Keratinocyte (primary cell): ENCODE measurements at places on chromosomes 5 and 9. TPM values are rescaled to one million over a fixed set of nuclear protein-coding genes. Genes with fewer than 3 reads are reported as not detected.

DNA sequence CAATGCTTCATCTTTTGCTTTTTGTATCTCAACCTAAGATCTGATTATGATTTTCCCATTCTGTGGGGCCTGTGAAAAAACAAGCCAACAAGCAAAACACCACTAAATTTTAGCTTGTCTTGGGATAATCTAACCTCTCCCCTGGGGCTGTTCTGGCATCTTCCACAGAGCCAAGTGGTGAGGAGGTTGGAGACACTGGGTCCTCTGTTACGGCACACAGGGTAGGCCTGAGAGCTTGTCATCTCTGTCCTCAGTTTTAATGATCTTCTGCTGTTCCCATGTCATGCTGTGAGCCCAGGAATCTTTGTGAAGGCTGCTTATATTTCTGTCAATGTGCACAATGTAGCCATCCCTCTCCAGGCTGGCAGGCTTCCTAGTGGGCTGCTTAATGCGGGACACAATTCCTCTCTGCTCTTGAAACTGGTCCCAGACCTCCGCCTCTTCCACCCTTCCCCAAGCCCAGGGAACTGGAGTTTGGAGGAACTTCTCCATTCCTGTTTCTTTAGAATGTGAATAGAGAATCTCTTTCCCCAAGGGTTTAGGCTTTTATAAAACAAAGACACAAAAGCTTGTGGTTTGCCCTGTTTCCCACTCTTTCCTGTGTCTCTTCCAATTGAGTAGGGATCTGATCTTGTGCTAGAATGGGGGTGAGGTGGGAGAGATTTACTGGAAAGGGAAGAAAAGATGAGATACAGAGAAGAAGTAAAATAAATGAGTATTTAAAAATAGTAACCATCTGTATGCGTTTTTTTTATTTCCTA is 30.9 kb upstream of the SEMA6A start:
- H3K4me1 ChIP-seq: no peaks in the 10 kb centered on the region
- H3K4me3 ChIP-seq: no peak overlapping the region
- no peaks in the 10 kb centered on the region for H3K36me3 ChIP-seq
- no peak overlapping the region for H3K27ac ChIP-seq
- DNase-seq: no peak

The SLCO6A1 gene
- polyA plus RNA-seq: not detected in 3 replicates

DNA sequence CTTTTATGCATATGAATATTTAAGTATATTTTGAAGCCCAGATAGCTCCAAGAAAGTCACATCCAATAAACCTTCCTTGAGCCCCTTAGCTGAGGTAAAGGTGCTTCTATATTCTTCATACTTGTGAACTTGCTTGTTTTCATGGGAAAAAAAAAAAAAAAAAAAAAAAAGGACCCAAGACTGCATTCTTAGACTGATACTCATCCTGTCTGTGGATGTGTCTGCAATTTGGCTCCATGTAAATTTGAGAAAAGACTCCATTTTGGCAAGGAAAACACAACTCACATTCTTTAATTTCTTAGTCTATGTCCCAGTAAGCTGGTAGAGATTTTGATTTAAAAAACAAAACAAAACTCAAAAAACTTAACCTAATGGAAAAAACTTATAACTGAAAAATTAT is 238.3 kb downstream of the FBXL17 start:
- H3K4me1 ChIP-seq: no peaks in the 10 kb centered on the region
- no peak for DNase-seq
- no peaks in the 10 kb centered on the region for H3K27me3 ChIP-seq
- no peak overlapping the region for H3K4me3 ChIP-seq
- H3K36me3 ChIP-seq: no peaks in the 10 kb centered on the region

The SGCD gene
- polyA plus RNA-seq: not detected in 3 replicates

GRCh38 chr9:95670122-95670521 is 153.4 kb upstream of the PTCH1 start:
- no peak for DNase-seq
- H3K4me3 ChIP-seq: no peak overlapping the region

DNA sequence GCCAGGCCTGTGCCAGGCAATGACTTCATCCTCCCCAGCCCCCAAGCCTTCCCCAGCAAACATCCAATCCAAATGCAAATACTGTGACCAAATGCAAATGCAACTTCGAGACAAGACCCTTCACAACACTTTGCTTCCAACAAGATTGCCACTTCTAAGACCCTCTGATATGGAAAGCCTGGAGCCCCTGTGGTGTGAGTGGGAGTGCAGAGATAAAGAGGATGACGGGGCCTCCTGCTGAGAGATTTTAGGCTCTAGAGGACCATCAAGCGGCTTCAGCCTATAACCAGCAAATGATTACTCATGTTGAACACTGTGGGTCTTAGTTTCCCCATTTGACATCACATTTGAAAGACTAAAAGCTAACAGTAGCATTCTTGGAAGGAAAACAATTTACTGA is 46.6 kb upstream of the GABRP start:
- no peaks in the 10 kb centered on the region for H3K36me3 ChIP-seq
- no peaks in the 10 kb centered on the region for H3K27me3 ChIP-seq
- H3K4me1 ChIP-seq: no peaks in the 10 kb centered on the region
- no peak overlapping the region for H3K4me3 ChIP-seq
- DNase-seq: no peak
